Esophagus squamous epithelium (tissue), 5 donors: ENCODE measurements at places on chromosomes 3 and 15.

DNA sequence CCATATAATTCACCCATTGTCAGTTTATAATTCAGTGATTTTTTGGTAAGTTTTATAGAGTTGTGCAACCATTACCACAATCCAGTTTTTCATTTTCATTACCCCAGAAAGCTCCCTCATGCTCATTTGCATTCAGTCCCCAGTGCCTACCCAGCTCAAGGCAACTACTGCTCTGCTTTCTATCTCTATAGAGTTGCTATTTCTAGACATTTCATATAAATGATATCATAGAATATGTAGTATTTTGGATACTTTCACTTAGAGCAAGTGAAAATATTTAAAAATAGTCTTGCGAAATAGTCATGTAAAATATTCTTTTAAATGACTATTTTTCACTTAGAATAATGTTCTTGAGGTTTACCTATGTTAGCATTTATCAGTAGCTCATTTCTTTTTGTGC lies 42.1 kb downstream of the ZNF654 start:
- no peak for DNase-seq

DNA sequence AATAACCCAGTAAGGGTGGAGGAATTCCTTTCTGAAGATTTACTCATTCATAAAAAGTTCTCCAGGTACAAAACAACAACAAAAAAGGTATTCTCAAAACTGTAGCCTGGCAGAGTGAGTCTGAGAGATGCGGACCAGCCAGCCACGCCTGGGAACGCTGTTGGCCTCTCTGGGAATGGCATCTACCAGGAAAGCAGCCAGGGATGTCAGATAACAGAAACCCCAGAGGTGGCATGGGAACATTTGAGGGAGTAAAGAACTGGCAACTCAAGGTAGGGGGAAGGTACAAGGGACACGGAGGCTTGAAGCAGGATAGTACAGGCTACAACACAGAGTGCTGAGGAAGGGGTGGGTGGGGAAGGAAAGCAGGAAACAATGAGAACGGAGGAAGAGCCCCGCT lies 7.1 kb upstream of the AP3S2 start:
- no peak for DNase-seq

GRCh38 chr3:71421820-71422566 lies 161.5 kb downstream of the FOXP1 start:
- DNase-seq = no peak

DNA sequence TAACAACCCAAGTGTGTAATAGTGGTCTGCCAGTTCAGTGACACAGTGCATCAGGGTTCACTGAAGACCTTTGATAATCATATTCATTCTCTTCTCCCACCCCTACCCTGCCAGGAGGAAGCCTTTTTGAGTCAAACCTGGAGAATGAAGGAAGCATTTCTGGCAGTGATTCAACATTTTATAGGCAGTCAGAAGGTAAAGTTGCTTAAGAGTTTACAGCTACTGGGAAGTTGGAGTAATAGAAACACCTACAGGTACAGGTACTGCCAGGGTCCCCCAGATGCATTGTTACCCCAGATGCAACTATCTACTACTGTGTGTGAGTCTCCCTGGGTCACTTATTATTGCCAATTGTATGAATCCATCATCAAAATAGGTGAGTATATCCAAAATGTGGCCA lies 146.9 kb upstream of the EIF1B start:
- DNase-seq = no peak

- DNase-seq = no peak
Observed at GRCh38 chr3:8775602-8776001, 6.2 kb upstream of the OXTR start.

DNA sequence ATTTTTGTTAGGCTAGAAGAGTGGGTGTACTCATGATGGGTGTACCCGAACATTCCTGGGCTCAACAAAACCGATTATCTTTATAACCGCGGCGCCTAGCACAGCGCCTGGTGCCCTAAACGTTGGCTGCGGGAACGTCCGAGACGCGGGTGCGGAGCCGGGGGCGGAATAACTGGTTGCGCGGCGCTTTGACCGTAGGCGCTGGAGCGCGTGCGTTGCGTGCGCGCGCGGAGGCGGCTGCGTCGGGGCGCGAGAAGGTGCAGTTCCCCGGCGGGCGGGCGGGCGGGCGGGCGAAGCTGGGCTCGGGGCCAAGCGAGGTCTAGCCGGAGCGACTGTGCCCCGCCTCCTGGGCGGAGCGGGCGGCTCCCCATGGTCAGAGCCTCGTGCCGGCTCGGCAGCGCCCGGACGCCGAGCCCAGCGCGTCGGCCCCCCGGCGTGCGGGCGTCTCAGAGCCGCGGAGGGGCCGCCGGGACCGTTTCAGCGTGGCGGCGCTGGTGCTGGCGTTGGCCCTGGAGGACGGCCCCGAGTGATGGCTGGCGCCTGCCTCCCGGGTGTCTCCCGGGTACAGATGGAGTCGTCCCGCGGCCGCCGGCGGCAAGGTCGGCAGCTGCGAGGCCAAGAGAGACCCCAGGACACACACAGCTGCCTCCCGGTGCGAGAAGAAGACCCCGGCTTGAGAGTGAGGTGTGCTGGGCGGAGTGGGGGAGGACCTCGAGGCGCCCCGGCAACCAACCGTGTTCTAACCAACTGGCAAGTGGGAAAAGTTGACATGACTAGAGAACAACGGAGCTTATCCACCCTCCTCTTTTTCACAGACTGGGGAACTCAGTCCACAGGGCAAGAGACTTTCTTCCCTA lies at the start of gene PLAAT1:
PLAAT1 (plus strand) TSS at position 373 of the 857 bp plus-strand sequence. CDS start 14,429 bp downstream, outside the sequence.
- no peak for DNase-seq

GRCh38 chr3:46868948-46869347 lies 5.7 kb upstream of the MYL3 start:
- DNase-seq = no peak

- no peak for DNase-seq
Observed at GRCh38 chr3:168205451-168205850, 109.7 kb upstream of the GOLIM4 start.

DNA sequence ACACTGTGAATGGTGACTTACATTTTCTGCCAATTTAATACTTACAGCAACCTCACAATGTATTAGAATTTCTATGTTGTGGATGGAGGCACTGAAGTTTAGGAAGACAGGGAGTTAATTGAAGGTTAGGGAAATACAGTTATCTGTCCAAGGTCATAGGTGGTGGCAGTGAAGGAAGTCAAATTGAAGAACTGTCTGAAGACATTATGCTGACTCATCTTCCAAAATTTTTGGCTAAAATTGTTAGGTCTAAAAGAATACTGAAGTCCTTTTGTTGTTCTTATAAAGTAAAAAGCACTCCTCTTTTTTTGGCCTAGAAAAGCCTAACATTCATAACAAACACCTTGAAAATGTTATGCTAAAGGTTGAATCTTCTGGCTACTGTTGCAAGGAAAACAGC lies 27.7 kb downstream of the EMC4 start:
- no peak for DNase-seq

DNA sequence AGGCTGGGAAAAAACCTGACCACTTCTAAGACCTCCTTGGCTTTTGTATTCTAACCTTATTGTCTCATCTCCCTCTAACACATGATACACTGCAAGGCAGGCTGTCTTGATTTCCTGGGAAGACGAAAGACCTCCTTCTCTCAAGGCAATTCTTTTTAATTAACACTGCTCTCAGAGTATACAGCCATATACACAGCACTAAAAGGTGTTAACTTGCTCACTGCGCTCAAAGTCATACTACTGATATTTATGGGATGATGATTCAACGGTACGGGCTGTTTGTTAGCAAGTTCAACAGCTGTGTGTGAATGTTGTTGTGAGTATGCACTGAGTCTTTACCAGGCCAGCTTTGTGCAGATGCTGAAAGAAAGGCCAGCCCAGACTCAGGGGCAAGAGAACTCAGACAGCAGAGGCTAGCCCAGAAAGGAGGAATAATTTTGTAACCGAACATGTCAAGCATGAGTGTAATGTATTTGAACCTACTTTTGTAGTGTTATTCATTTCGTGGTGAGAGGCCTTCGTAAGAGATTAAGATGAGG lies 229.9 kb downstream of the IL5RA start:
- no peak for DNase-seq

- DNase-seq = no peak
Observed at GRCh38 chr3:5563537-5564277, 376.2 kb downstream of the EDEM1 start.

DNA sequence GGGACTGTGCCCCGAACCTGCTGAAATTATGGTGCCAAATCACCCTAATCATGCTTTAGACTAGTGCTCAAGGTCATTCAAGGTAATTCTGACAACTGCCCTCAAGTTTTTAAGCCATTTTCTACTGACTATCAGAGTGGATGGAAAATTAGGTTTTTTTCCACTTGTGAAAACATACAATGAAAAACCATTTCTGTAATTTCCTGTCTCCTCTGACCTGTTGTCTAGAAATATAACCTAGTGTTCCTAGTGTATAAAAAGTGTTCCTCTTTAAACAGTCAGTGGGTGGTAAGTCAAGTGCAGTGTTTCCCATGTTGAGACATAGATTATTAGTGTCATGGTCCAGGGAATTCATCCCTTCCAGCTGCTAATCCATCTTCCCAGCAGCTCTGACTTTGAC lies 232.8 kb upstream of the UMPS start:
- no peak for DNase-seq

DNA sequence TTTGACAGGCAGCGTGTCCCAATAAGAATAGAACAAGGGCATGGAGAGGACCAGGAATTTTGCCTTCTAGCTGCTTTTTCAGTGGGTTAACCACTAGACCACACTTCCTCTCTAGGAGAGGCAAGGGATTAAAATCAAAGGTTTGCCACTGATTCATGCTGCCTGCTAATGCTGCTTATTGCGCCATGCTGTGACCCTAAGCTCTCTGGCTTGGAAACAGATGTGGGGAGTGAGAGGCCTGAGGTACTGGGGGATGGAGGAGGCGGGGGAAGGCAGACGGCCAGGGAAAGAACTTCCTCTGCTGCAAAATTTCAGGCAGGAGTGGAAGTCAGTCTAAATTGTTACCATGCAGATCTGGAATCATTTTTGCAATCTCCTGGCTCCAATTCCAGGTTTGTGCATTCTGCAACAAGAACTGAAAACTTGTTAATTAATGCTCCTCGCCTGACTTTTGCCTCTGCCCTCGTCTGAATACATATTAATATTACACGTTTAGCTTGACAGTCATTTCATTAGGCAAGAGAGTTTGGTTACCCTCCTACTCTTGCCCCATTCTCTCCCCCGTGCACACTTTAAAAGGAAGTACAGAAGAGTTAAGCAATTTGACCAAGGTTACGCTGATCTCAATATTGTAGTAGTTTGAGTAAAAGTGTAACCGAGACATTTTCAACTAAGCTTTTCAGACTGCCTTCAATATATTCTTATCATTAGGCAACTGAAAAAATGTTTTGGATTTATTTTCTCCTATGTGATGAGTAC lies 121.7 kb upstream of the SPRED1 start:
- peak; percentile 31 for DNase-seq

GRCh38 chr15:25090073-25090733 lies 135.4 kb downstream of the SNRPN start:
- DNase-seq = no peak

GRCh38 chr3:182622241-182622545 lies 171.1 kb upstream of the ATP11B start:
- no peak for DNase-seq

GRCh38 chr3:4409971-4410573 lies 57.0 kb downstream of the SUMF1 start:
- DNase-seq = no peak

GRCh38 chr15:89416339-89417183 lies 79.8 kb downstream of the RHCG start:
- DNase-seq = no peak

DNA sequence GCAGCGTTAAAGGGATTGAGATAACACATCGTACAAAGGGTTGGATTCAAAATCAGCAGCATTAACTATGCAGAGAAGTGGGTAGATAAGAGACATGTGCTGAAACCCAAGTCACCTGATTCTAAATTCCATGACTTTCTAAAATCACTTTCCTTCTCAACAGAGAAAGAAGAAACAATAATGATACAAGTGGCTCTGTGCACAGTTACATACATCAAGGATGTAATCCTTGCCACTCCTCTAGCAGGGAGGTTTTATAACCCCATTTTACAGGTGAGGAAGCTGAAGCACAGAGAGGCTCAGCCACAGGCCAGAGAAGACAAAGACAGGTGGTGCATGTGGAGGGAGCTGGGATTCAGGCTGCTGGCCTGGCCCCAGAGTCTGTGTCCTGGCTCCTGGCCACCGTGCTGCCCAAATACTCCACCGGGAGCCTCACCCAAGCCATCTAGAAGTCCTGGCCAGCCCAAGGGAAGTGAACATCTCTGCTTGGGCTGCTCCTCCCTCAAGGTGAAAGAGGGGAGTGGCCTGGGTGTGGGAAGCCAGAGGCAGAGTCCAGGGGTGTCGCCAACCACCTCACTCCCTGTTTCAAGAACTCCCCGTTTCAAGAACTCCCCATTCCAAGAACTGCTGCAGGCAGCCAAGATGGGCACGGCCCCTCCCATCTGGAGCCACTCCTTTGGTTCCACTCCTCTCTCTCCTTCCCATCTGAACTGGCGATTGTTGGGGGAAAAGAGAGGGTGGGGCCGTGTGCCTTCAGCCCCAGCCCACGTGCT lies 147.1 kb downstream of the NUP210 start:
- no peak for DNase-seq

DNA sequence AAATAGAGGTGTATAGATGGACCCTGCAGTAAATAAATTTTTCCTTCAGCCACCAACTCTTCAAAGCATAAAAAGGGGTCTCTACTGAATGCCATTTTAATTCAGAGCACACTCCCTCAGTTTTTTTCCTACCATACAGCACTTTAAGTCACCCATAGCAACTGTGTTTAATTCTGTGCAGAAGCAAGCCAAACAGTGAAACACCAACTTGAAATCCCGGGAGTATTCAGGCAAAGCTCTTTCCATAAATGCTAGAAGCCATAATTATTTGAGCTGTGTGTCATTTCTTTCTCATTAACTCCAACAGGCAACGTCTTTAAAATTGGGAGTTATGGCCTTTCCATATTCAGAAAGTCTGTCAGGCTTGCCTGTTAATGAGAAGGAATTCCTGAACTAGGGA lies 562.1 kb downstream of the GRM7 start:
- no peak for DNase-seq

DNA sequence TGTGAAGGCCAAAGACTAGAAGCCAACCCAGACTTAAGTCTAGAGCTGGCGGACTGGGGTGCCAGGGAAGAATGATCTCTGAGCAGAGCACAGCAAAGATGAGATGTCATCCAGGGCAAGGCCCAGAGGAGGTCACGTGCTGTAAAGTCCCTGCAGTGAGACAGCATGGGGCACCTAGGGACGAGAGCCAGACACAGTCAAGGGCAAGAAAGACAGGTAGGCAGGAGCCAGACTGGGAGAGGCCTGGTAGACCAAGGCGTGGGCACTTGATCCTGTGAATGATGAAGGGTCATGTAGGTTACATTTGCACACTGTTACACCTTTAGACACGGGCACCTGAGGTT lies 379.7 kb upstream of the PROK2 start:
- no peak for DNase-seq

GRCh38 chr15:88628018-88628654 lies 7.0 kb downstream of the AEN start:
- DNase-seq = no peak

- no peak for DNase-seq
Observed at GRCh38 chr3:72255791-72256559, 471.0 kb upstream of the PROK2 start.

DNA sequence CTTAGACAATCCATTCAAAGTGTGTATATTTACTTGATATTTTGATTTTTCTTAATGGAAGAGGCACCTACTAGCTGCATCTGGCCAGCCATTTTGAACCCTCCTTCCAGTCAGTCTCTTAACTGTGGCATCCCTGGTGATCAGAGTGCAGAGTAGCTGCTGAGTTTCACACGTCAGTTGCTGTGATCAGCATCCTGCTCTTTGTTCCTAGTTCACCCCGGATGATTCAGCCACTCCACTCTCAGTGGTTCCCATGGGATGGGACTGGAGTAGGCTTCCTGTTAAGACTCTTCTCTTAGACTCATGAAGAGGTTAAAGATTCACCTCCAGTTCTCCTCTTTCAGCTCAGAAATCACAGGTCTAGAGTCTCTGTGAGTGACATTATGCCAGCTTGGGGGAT lies 75.8 kb downstream of the STXBP5L start:
- DNase-seq = no peak
